NCI-H2227 treated with DMSO at 0.1 percent for 48 hours (cell line): ENCODE measurements at places on chromosomes 7 and 10.

DNA sequence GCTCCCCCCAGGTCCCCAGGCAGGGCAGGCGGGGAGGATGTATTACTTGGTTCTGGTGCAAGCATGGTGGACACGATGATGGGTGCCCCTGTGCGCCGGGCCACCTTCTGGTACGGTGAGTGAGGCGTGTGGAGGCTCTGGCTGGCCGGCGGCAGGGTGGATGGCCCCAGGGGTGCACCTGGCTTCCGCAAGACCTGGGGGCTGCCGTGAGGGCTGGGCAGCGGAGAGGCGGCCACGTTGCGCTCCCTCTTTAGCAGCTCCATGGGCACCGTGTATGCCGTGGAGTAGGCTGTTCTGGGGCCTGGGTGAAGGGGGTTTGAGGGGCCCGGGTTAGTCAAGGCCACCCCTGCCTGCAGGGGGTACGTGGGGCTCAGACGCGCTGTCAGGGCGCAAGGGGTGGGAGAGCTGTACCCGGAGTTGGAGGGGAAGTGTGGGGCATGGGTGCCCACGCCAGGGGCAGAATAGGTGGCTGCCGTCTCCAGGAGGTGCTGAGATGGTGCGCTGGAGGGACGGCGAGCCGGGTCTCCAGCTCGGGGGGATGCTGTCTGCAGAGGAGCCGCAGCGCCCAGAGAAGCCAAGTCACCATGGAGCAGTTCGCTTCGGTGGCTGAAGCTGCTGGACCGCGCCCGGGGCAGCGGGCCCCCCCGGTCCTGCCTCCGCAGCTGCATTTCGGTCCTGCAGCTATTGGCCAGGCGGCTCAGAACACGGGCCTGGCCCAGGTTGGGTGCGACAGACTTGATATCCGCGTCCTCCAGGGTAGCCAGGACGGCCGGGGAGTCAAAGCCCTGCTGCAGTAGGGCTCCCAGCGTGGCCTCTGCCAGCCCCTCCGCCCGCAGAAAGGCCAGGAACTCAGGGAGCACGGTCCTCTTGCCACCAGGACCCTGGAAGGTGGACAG, 84.4 kb downstream of the ZRANB1 start:
- DNase-seq = no peak

DNA sequence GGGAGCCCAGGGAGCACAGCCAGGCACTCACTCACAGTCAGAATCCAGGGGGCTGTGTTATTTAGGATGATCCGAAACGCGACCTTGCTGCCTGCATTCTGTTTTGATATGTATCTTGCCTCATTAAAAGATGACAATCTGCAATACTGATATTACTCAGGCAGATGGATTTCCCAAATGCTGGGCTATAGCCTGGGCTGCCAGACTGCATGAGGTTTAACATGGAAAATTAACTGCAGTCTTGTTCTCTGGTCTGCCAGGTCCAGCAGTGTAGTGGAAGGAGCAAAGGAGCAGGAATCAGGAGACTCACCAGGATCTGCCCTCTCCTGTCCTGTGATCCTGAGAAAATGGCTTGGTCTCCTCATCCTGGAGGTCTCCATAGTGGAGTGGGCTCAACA, 258.1 kb downstream of the PAXIP1 start:
- DNase-seq = no peak

GRCh38 chr7:68807666-68808065, 790.6 kb upstream of the AUTS2 start:
- DNase-seq = no peak

DNA sequence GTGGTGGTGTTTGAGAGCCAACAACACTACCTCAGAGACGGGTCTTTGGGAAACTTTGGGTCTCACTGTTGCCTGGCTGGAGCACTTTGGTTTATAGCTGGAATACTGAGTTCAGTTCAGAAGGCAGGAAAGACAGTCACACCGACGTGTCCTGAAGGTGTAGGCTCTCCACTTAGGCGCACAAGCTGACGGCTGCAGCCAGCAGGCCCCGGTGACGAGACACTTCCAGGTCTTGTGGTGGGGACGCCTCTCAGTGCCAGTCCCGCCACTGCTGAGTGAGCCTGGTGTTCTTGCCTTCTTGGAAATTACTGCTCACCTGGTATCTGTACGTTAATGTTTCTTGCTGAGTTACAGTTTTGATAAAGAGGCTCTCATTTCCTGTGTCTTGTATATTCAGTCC, 74.0 kb downstream of the WDR37 start:
- no peak for DNase-seq

GRCh38 chr7:88737632-88738031, 21.9 kb upstream of the ZNF804B start:
- no peak for DNase-seq

GRCh38 chr10:127720142-127720541, 16.8 kb upstream of the FOXI2 start:
- DNase-seq = no peak

DNA sequence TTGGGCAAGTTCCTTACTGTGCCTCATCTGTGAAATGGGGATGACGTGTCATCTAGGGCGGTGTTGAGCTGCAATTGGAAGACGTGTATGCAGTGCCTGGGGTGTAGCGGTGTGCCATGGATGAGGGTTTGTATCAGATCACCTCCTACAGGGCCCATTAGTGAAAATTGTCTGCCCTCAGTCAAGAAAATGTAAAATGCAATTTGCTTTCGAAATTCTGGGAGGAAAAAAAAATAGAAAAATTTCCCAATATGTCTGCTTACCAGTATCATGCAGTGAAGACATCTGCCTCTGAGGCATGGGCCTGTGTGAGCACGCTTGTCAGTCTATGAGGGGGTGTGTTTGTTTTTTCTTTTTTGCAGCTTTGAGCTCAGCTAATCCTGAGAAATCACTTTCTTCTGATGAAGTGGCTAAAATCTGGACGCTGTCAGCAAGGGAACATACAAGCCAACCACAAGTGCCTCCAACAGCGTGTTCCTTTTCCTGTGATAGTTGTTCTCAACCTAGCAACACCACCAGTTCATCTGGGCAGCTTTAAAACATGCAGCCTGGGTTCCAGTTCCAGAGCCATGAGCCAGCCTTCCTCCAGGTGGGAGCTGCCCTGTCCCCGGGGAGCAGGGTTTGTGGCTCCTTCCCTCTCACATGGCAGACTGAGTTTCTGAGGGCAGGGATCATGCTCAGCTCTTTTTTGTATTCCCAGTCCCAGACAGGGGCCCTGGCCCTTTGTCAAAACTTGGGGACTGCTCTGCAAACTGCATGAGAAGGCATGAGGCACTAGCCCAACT, 10.3 kb downstream of the FAM241B start:
- no peak for DNase-seq

- DNase-seq = no peak
Measured at GRCh38 chr7:25989140-25989705, 162.8 kb upstream of the NFE2L3 start.

DNA sequence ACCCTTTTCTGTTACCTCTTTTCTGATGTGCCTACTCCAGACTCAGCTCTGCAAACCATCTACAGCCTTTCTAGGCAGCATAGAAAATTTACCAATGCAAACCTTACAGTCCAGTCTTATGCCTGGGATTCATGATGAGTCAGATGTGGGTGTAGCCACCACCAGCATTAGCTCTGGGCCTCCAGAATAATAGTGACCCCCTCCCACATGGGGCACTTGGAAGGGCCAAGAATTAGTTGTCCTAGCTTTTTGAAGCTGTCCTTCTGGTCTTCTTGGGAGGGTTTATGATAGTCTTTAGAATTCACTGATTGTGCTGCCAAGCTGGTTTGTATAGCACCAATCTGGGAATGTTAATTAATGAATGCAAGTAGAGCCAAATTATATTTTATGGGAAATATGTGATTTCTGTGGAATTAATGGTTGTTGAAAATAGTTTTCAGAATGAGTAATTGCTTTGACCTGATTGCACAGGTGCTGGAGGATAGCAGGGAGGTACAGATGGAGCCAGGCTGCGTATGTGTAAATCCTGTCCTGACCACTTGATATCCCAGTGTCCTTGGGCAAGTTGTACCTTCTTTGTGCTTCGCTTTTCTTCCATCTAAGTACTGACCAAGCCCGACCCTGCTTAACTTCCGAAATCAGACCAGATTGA, 94.8 kb downstream of the CPED1 start:
- DNase-seq = no peak

GRCh38 chr7:98930921-98931320, 52.6 kb downstream of the TRRAP start:
- DNase-seq = no peak

DNA sequence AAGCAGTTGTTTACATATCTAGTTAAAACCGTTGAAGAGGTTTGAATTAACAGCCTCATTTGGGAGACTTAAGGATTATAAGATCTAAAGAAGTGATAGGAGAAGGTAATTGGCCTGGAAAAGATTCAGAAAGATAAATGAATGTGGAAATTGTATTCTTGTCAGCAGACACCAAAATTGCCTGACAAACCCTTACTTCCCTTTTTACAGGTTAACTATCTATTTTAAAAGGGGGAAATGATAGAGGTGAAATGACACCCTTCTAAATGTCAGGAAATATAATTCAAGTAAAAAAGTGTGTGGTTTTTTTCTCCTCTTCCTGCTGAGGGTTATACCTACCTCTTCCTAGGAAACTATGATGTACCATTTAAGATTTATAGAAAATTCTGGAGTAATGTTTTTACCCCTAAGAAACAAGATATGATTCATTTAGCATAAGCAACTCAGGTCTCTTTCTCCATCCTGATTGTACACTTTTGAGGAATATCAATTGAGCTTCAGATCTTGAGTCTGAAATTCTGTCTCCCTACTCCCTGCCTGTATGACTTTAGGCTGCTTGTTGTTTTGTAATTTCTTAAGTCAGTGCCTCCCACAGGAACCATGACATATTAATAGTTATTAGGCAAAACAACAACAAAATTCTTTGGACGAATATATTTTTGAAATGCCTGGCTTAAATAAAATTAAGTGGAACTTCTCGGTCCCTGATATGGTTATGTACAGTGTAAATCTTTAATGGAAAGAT, 250.4 kb downstream of the RNLS start:
- no peak for DNase-seq

GRCh38 chr10:28396331-28396730, 93.5 kb upstream of the MPP7 start:
- DNase-seq = no peak

DNA sequence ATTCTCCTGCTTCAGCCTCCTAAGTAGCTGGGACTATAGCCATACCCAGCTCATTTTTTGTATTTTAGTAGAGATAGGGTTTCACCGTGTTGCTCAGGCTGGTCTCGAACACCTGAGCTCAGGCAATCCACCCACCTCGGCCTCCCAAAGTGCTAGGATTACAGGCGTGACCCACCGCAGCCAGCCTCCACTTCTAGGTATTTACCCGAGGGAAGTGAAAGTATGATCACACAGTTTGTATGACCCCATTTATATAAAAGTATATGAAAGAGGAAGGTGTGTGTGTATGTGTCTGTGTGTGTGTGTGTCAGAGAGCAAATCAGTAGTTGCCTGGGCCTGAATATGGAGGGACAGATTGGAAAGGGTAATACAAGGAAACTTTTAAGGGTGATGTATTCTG, 2.0 kb upstream of the PURB start:
- no peak for DNase-seq
